Germinal center (tissue), 1 donor: ENCODE measurements at places on chromosomes 1 and 21.

GRCh38 chr1:76625886-76626678 is 241.2 kb upstream of the ST6GALNAC5 start:
- DNase-seq, result no peak

DNA sequence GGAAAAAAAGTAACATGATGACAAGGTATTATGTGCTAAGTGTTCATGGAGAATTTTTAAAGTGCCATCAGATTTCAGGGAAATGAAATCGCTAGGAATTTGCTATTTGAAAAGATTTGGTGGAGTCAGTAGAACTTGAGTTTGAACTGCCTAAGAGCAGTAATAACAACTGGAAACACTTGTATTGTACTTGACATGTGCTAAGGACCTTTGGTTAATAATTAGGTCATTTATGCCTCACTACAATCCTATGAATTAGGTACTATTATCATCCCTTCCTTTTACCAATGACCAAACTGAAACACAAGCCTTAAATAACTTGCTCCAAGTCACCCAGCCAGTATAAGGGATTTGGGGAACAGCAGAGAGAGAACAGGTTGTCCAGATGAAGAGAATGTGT is 133.4 kb downstream of the NTNG1 start:
- no peak for DNase-seq

DNA sequence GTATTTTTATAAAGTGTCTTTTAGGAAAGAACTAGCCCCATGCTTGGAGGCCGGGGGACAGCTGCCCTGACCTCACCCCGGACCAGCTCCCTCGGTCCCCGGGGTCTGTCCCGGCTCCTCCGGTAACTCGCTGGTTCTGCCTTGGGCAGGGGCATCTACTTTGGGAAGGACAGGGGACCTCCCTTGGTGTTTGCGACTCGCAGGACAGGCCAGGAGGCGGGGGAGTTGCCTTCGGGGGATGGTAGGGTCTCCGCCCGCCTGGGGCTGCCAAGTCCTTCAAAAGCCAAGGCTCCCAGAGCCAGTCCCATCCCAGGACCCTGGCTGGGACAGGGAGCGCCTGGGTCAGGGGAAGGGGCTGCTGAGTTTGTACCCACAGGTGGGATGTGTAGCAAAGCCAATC is 157.9 kb downstream of the PEX14 start:
- no peak for DNase-seq

DNA sequence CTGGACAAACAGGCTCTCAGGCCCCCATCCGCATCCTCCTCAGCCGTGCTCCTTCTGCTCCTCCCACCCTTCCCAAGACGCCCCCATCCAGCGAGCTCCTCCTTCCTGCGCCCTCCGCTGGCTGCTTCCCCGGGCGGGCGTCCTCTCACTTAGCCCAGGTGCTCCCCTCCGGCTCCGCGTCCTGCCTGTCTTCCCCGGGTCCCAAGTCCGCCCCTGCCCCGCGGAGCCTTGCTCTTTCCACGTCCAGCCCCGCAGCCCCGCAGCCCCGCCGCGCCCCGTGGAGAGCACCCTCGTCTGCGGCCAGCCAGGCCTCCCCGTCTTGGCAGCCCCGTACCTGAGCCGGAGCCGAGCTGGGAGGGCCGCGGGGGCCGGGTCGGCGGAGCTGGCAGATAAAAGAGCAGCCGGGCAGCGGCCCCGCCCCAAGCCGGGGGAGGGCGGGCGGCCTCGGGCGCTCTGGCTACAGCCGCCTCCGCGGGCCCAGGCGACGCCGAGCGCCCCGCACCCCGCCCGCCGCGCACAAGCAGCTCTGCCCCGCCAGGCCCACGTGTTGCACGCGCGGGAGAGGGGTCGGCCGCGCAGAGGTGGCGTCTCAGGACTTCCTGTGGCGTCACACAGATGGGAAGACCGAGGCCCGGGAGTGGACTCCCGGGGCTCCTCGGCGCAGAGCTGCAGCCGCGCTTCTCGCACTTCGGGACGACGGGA is at the start of gene PAQR7:
PAQR7 (minus strand) TSS at position 555 of the 702 bp plus-strand sequence. CDS start 11,869 bp downstream, outside the sequence.
- peak; percentile 66 for DNase-seq

- peak; percentile 62 for DNase-seq
These were observed 37.1 kb upstream of the ARHGEF10L start for GRCh38 chr1:17502326-17502778.
